ENCODE measurements at places on chromosomes 7 and 10. TPM values are rescaled to one million over a fixed set of nuclear protein-coding genes. Genes with fewer than 3 reads are reported as not detected.

DNA sequence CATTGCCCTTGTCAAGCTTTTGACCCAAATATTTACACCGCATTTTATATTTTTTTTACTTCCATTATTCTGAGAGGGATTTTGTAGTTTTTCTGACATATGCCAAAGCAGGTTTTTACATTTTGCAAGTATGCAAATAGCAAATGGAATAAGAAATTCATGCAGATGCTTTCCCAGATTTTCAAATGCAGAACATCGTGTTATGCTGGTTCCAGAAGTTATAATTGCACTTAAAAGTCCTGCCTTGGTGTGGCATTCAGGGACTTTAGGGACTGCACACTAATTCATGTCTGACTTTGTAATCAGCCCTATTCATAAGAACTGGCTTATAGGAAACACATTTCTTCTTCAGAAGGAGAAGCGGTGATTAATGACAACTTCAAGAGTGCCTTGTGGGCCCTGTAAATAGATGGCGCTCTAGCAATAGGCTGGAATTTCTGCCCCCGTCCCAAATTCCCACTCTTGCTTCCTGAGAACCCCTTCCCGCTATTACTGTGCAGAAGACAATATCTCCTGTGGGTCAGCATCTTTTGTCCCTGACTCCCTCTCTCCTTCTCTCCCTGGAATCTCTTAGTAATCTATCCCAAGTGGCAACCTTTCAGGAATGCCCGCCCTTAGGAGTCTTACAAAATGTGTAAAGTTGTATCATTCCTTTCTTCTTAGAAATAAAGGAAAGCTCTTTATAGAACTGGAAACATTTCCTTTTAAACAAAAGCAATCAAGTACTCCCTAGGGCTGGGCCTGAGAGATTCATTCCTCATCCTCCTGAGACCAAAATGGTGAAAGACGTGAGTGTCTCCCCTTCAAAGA is 264.0 kb downstream of the INHBA start:
- no peak for DNase-seq
- H3K27me3 ChIP-seq, result no peaks in the 10 kb centered on the region

DNA sequence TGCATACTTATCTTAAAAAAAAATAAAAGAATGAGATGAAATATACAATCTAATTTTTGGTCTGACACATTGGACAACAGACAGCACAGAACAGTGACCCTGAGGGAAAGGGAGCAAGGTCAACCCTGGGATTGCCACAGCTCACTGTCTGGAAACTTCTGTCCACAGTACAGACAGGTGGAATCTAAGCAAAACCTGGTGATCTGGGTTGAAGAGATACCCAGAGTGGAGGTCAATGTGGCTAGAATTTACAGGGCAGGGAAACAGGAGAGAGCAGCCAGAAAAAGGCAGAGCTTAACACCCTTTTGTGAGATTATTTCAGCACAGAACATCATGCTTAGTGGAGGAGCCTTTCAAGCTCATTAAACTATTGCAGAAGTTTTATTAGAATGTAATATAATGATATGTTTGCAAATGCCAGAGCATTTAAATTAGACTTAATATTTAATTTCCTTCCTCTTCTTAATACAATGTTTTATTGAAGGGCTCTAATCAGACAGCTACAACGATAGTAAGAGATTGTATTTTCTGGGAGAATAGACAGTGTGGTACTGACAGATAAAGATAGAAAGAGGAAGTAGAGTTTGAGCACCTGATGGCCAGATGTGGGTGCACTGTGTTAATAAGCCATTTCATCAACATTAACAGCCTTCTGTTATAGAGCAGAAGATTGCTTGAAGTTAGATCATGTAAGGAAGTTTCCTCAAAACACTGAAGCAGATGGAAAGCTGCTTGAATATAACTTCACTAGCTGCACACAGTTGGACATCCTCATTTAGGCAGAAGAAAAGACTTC is 309.4 kb downstream of the HGF start:
- no peaks in the 10 kb centered on the region for H3K4me1 ChIP-seq
- H3K4me3 ChIP-seq, result no peak overlapping the region
- H3K27ac ChIP-seq, result no peak overlapping the region
- no peaks in the 10 kb centered on the region for H3K36me3 ChIP-seq
- DNase-seq, result no peak
- H3K27me3 ChIP-seq, result no peaks in the 10 kb centered on the region

GRCh38 chr7:157570531-157571200 is 233.9 kb downstream of the DNAJB6 start:
- H3K4me3 ChIP-seq, result no peak overlapping the region
- H3K27me3 ChIP-seq, result peaks cover 4% of the 10 kb centered on the region
- peak; percentile 51 for DNase-seq
- H3K27ac ChIP-seq, result no peak overlapping the region
- peaks cover 12% of the 10 kb centered on the region for H3K4me1 ChIP-seq

GRCh38 chr7:4021413-4021812 is 660.7 kb upstream of the FOXK1 start:
- H3K27me3 ChIP-seq, result no peaks in the 10 kb centered on the region
- no peaks in the 10 kb centered on the region for H3K4me1 ChIP-seq
- H3K4me3 ChIP-seq, result no peak overlapping the region
- H3K27ac ChIP-seq, result no peak overlapping the region

The DNTT gene
- 0.08 TPM for polyA plus RNA-seq

DNA sequence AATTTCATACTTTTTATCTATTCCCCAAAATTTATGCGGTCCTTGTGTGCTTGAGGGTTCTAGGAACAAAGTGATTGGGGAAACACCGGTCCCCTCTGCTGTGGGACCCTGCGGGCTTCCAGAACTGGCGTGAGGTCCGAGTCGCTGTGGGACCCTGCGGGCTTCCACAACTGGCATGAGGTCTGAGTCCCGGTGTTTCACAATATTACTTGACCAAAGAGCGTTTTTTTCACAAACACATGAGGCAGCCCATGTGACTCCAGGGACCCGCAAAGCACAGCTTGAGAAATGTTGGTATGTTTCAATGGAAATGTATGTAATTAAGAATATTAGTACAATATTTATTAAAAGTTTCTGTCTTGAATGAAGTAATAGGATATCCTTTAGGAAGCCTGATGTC is 212.2 kb downstream of the MGMT start:
- no peak overlapping the region for H3K27ac ChIP-seq
- DNase-seq, result no peak
- no peaks in the 10 kb centered on the region for H3K36me3 ChIP-seq
- no peaks in the 10 kb centered on the region for H3K27me3 ChIP-seq

DNA sequence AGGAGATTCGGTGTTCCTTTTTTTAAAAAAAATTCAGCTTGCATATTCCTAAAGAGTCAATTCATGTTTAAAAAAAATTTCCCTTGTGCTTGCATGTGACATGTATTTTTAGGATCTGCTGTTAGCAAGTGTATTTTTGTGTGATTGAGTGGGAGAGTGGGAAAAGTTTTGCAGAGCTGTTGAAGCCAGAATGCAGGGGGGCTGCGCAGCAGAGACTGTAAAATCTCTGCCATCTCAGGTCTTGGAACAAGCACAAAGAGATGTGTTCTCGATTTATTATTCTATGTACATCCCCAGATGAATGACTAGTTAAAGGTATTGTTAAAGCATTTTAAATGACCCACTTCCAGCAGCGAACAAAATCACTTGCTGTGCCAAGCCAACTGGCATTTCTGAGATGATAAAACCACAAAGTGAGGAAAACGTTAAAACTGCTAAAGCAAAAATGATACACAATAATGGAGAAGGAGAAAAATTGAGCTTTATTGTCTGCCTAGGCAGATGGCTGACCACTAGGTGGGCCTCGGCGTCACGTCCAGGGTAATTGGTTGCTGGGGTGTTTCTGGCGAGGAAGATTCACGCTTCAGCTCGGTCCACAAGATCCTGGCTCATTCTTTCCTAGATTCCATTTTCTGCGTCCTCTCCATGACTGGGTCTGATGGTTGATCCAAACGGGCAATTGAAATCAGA is 67.0 kb upstream of the ATRNL1 start:
- no peaks in the 10 kb centered on the region for H3K4me1 ChIP-seq
- no peak overlapping the region for H3K4me3 ChIP-seq
- DNase-seq, result no peak
- H3K36me3 ChIP-seq, result no peaks in the 10 kb centered on the region

The C10orf67 gene
- 0.03 TPM for polyA plus RNA-seq

The HACD1 gene
- 3.2 TPM for polyA plus RNA-seq

The DPP6 gene
- 0.35 TPM for polyA plus RNA-seq

GRCh38 chr10:105837951-105838350 is 1196.9 kb downstream of the SORCS3 start:
- no peak overlapping the region for H3K27ac ChIP-seq
- DNase-seq, result no peak
- no peaks in the 10 kb centered on the region for H3K27me3 ChIP-seq
- no peaks in the 10 kb centered on the region for H3K4me1 ChIP-seq

DNA sequence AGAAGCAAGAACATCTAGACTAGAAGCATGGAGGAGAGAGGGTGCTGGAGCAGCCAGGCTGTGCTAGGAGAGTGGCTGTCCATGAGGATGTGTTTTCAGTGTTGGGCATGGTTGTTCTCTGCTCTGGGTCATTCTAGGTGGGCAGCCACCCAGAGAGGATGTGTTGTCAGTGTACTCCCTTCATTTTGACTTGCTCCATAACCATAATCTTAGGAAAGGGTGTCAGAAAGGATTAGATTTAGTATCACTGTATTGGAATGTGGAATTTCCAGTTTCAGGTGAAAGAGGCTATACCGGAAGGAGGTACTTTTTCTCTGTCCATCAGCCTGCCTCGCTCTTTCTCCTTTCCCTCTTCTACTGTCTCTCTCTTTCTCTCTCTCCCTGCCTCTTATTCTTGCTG is 474.5 kb upstream of the PODXL start:
- H3K4me3 ChIP-seq, result no peak overlapping the region
- no peaks in the 10 kb centered on the region for H3K36me3 ChIP-seq
- no peaks in the 10 kb centered on the region for H3K27me3 ChIP-seq
- DNase-seq, result no peak

- H3K36me3 ChIP-seq, result no peaks in the 10 kb centered on the region
- peaks cover 3% of the 10 kb centered on the region for H3K4me1 ChIP-seq
- no peak overlapping the region for H3K27ac ChIP-seq
- H3K27me3 ChIP-seq, result no peaks in the 10 kb centered on the region
Measured at GRCh38 chr7:135231686-135232085, 2.0 kb upstream of the STRA8 start.

- DNase-seq, result no peak
- peaks cover 9% of the 10 kb centered on the region for H3K4me1 ChIP-seq
- no peak overlapping the region for H3K4me3 ChIP-seq
- no peak overlapping the region for H3K27ac ChIP-seq
- no peaks in the 10 kb centered on the region for H3K36me3 ChIP-seq
Measured at GRCh38 chr7:142671506-142671905, 77.8 kb upstream of the PRSS1 start.

The NUP205 gene
- polyA plus RNA-seq, result 40.8 TPM

The LYZL1 gene
- not detected for polyA plus RNA-seq

DNA sequence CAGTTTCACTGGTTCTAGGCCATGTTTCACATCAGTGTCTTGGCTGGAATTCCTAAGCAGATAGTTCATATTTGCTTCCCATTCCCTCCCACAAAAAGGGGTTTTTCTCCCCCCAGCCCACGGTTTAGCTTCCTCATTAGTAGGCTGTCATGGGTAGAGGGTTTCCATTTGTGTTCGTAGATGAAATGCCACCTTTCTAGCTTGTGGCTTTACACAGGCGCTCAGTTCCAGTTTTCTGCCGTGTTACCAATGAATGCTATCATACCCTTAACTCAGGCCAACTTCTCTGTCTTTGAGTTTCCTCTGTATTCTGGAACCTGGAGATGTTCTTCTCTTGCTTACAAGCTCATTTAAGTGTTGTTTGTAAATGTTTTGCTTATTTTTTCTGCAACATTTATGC is 26.8 kb downstream of the CALD1 start:
- no peaks in the 10 kb centered on the region for H3K4me1 ChIP-seq
- DNase-seq, result no peak
- H3K27ac ChIP-seq, result no peak overlapping the region
- no peaks in the 10 kb centered on the region for H3K36me3 ChIP-seq
- no peaks in the 10 kb centered on the region for H3K27me3 ChIP-seq

- no peak overlapping the region for H3K27ac ChIP-seq
- DNase-seq, result no peak
- no peaks in the 10 kb centered on the region for H3K4me1 ChIP-seq
- H3K4me3 ChIP-seq, result no peak overlapping the region
Measured at GRCh38 chr7:141325275-141325674, 225.9 kb upstream of the AGK start.

The FXYD4 gene
- polyA plus RNA-seq, result 0.20 TPM

DNA sequence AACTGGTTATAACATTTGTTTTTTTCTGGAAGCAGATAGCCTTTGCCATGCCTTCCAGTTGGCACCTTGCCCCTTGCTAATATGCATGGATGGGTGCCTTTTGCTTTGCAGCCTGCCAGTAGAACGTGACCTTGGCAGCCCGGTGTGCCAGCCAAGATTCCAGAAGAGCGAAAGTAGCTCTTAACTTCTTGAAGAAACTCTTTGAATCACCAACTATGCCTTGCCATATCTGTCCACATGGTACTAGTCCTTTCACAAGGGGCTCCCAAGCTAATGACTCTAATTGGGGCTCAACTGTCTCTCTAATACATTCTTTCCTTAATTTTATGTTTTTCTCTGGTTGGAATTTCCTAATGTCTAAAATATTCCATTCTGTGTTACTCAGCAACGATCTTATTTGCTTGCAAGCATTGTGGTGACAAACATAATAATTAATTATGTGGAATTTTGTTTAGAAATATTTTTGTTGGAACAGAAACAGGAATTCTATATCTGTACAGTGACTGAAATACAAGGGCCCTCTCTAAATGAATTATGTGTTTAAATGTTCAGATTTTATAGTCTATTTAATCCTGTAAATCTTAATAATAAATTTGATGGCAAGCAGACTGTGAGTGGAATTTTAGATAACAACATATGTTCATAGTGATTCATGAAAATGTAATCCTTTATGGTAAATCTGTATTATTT is 45.8 kb downstream of the HDAC9 start:
- no peak for DNase-seq
- H3K4me1 ChIP-seq, result no peaks in the 10 kb centered on the region
- no peaks in the 10 kb centered on the region for H3K36me3 ChIP-seq
- H3K4me3 ChIP-seq, result no peak overlapping the region
- no peak overlapping the region for H3K27ac ChIP-seq
- no peaks in the 10 kb centered on the region for H3K27me3 ChIP-seq

The TTYH3 gene
- 33.0 TPM for polyA plus RNA-seq

The ST8SIA6 gene
- polyA plus RNA-seq, result not detected

DNA sequence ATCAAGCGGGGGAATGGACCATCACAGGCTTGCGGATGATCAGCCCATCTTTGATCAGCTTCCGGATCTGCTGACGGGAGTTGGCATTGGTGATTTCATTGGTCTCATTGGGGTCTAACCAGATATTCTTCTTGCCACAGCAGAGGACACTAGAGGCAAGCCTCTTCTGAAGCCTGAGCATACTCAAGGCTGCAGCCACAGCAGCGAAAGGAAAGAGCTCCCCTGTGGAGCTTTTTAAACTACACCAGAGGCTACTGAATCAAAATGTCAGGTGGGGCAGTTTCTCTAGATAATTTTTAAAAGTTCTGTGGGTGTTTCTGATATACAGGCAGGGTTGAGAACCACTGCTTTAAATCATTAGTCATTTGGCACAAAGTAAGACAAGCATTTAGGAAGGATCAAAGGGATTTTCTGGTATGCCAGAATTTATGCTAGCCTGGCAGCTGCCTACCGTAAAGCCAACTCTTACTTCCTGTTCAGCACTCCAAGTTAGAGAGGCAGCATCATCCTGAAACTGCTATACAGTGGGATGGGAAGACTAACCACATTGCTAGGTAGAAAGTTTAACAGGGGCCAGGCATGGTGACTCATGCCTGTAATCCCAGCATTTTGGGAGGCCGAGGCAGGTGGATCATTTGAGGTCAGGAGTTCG is 7.0 kb downstream of the NAPEPLD start:
- H3K27ac ChIP-seq, result no peak overlapping the region
- H3K36me3 ChIP-seq, result no peaks in the 10 kb centered on the region
- no peak overlapping the region for H3K4me3 ChIP-seq
- no peaks in the 10 kb centered on the region for H3K4me1 ChIP-seq

- no peak overlapping the region for H3K4me3 ChIP-seq
- H3K4me1 ChIP-seq, result peaks cover 100% of the 10 kb centered on the region
- H3K27me3 ChIP-seq, result peaks cover 90% of the 10 kb centered on the region
- DNase-seq, result no peak
- H3K27ac ChIP-seq, result peak overlapping the region; percentile 90
Measured at GRCh38 chr10:99528494-99529441, 4.0 kb upstream of the NKX2-3 start.
